ENCODE measurements at places on chromosomes 13 and 19.
A peak's percentile ranks its signal among the peaks of the same experiment; 100 is the strongest.

GRCh38 chr19:8505680-8506401 lies 3.4 kb upstream of the PRAM1 start:
- peak; percentile 55 for DNase-seq

DNA sequence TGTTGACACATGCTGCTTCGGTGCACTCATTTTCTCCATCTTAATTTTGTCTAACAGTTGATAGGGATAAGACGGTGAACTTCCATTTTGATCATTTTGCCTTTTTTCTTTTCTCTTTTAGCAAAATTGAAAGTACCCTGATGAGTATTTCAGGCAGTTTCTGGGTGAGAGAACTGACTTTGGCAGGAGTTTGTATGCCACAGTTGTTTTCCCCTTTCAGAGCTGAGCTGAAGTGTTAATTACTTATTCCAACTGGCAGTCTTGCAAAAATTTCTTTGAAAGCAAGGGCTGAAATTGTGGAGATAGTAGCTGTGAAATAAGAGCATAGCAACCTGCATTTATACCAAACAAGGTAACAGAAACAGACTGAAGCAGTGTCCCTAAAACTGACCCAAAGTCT lies 180.2 kb downstream of the SLITRK5 start:
- no peak for DNase-seq

DNA sequence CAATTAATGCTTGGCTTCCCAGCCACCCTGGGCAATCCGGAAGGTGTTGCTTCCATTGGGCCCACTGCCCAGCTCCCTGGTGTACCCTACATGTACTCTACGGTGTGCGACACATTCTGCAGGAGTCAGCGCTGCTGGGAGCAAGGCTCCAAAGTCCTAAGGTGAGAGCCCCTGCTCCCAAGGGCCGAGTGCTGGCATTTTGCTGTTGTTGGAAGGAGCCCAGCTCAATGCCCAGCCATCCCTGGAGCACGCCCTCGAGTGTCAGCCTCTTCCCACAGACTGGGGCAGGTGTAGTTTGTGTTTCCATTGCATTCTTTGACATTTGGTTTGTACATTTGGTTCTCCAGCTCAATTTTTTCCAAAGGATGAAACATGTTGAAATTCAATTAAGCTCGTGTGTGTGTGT lies 64.6 kb downstream of the GGACT start:
- no peak for DNase-seq

GRCh38 chr19:22634450-22634827 lies 315 bp downstream of the ZNF492 start:
- DNase-seq = no peak
